ENCODE measurements at places on chromosomes 7 and 10.

DNA sequence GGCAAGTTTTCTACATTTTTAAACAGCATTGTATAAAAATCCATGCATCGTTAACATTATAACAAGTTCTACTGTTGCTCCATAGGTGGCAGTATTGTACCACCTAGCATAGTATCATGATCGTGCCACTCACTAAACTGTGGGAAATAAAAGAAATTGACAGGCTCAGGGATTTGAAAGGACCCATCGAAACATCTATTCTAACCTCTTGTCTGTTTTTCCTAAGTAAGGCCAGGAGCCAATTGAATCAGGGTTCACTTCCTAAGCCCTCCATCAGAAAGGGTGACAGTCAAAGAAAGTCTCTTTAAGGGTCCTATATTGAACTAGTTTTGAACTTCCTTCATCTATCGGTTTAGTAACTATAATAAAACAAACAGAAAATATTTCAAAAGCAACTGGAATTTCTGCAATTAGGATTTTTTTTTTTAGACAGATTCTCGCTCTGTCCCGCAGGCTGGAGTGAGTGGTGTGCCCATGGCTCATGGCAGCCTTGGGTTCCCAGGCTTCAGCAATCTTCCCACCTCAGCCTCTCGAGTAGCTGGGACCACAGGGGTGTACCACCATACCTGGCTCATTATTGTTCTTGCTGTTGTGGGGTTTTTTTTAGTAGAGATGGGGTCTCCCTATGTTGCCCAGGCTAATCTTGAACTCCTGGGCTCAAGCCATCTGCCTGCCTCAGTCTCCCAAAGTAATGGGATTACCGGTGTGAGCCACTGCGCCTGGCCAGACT lies 9.4 kb downstream of the HACD1 start:
- no peak for DNase-seq

DNA sequence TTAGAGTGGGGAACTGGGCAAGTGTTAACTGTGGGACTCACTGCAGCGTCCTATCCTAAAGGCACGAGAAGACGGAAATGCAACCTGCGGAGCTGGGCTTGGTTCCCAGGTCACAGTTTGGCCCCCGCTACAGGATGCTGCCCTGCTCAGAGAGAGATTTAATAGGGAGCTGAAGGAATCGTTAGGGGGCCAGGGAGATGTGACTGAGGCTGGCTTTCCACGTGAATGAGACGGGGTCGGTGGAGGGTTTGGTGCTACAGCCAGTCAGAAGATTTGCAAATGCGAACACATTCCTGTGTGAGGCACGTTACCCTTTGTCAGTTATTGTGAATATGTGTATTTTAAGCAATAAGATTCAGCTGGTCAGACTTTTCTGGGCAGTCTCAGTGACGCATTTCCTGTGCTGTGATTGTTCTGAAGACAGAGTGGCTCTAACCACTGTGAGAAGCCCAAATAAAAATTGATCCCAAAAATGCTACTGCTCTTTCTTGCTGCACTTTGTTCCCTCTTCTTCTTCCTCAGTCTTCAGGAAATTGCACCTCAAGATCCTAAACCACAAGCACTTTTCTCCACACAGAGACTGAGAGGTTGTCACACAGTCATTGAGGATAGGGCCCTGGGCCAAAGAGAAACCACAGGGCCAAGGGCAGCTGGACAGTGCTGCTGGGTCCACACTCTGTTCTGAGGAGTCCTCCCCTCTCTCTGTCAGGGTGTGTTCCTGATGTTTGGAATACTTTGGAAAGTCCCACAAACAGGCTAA lies 21.2 kb downstream of the CYP17A1 start:
- no peak for DNase-seq

DNA sequence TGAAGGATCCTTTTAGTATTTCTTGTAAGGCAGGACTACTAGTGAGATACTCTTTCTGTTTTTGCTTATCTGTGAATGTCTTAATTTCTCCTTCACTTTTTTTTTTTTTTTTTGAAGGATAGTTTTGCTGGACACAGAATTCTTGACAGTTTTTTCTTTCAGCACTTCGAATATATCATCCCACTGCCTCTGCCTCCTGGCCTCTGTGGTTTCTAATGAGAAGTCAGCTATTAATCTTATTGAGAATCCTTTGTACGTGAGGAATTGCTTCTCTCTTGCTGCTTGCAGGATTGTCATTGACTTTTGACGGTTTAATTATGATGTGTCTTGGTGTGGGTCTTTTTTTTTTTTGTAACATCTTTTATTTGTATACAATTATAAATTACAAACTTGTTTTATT lies 12.6 kb upstream of the WAC start:
- DNase-seq: no peak

GRCh38 chr7:92735707-92736106 lies 100.7 kb downstream of the CDK6 start:
- no peak for DNase-seq

DNA sequence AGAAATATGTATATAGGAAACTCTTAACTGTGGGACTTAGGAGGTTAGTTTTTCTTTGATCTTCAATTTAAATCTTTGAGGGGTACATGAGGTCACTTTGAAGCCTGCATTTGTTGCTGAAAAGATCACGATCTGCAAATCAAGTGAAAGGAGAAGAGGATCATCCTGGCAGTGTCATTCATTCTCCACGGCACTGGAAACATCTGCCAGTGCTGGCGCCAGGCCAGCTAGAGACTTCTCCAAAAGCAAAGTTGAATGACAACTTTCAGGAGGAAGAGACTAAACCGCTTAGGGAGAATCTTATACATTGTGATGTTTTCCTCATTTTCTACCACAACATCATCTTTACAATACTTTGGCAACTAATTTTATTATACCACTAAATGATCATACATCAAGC lies 42.5 kb downstream of the MRC1 start:
- no peak for DNase-seq

DNA sequence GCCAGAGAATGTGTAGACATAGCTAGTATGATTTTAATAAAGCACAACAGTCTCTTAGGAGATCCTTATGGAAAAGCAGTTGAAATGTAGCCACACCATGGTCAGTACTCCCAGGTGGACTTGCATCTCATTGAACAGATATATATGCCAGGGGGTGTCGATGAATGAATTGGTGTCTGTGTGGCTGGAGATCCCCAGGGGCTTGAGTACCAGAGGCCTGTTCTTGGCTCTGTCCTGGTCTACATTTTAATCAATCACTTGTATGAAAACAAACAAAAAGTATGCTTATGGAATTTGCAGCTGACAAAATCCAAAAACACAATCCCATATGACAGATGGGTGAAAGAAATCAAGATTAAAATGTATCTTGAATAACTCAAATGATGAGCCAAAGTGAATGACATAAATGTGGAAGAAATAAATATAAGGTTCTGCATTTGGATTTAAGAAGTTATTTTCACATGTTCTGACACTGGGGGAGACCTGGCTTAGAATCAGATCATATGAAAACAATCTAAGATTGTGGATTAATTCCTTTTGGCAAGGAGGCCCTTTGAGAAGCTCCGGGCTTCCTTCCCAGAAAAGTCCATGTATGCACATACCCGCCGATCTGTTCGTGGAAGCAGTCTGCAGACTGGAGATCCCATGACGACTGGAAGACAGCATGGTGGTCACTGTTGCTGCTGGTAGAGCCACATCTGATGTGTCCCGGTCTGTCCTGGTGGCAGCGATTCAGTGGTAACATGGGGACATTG lies 15.6 kb downstream of the CLEC2L start:
- no peak for DNase-seq

GRCh38 chr10:21634599-21635365 lies 100.8 kb downstream of the MLLT10 start:
- no peak for DNase-seq

- no peak for DNase-seq
These were observed 262.2 kb downstream of the ETV1 start for GRCh38 chr7:13727279-13727678.

DNA sequence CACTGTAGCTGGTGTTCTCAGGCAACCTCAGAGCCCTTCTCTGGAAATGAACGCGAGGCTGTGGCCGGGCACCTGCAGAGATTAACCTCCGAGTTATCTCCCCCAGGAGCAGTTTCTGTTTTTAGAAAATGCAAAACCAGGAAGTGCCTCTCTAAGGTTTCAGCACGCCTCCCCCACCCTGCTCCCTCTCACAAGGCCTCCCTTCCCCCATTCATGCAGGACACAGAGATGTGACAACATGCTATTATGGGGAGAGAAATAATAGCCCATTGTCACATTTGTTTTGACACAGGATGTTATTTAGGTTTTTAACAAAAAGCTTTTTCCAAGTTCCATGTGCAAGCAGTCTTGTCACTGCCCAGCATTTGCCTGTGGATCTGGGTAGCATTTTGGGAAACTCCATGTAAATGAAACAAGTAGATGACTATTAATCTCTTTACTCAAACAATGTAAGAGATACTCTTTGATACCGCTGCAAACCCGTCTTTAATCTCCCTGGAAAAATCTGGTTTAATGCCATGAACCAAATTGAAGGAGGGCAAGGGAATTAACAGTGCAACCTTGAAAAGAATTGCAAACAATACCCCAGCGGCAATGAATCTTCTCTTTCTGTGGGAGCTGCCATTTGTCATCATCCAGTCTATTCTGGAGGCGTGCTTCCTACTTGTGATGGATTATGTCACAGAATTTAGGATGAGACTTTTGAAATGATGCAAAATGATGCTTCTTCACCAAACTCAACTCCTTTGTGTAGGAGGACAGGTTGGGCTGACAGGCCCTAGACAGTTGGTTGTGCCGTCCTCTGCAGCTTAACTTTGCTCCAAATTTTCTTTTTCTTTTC lies 86.5 kb upstream of the NMT2 start:
- no peak for DNase-seq

- DNase-seq: no peak
These were observed 86.7 kb downstream of the AVL9 start for GRCh38 chr7:32582036-32582435.

GRCh38 chr10:69392481-69393000 lies 24.2 kb downstream of the TACR2 start:
- DNase-seq: peak; percentile 67

DNA sequence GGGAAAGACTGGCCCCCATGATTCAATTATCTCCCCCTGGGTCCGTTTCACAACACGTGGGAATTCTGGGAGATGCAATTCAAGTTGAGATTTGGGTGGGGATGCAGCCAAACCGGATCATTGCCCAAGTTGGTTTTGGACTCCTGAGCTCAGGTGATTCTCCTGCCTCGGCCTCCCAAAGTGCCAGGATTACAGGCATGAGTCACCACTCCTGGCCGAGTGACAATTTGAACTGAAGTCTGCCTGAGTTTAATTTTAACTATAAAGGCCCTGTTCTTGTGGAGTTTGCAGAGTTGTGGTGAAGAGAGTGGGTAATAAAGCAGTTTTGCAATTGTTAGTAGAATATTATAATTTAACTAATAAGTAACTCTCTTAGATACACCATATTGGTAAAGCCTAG lies 78.3 kb downstream of the GALNT17 start:
- no peak for DNase-seq

- DNase-seq: no peak
These were observed 134.9 kb downstream of the RAMP3 start for GRCh38 chr7:45292481-45292880.

DNA sequence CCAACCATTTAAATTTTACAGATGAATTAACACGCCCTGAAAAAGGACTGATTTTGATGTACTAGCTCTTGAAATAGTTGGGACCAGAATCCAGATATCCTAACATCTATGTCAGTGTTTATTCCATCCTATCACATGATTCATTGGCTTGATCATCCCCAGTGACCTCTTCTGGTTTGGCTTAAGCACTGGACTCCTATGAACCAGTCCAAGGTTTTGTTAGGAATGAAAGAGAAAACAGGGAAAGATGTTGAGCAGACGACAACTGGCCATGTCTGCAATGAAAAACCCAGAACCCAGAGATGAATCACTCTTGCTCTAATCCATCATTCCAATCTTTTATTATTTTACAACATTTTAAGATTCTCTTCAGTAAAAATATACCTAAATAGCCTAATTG lies 1080.9 kb downstream of the SORCS1 start:
- DNase-seq: no peak

DNA sequence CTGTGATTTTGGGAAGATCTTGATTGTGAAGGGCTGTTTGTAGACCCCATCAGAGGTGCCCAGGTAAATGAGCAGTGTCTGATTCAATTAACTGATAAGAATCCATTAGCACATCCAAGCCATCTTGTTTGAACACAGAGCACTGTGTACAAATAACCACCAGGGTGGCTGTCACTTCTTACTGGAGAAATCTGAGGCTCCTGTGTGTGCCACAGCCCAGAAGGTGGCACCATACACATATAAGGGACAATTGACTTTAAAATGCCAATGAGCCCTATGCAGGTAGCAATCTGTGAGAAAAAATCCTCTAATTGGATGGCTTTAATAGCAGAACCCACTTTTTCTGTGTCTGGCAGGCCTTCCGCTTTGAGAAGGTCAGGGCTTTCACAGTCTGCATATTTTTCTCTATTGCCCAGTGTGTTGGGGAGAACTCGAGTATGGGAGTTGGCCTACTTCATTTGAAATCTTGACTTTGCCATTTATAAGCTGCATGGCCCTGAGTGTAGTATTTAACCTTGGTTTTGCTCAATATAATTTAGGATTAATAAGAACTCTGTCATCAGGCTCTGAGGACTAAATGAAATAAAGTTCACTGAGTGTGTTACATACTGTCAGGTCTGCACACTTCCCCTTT lies 517.4 kb downstream of the CCSER2 start:
- DNase-seq: no peak

DNA sequence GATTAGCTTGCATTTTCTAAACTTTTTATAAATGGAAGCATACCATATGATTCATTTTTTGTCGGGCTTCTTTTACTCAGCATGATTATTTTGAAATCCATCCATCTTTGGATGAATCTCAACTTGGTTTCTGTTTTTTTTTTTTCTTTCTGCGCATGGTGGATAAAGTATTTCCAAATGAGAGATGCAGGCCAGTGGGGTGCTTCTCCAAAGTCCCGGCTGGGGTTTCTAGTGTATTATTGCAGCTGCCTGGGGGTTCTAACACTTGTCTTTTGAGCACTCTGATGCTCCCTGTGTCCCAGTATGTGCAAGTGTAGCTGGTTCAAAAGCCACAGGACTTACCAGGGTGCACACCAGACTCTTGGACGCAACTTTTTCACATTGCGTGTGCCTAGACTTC lies 70.9 kb upstream of the LOXL4 start:
- no peak for DNase-seq

GRCh38 chr7:77330169-77330882 lies 85.8 kb downstream of the GSAP start:
- no peak for DNase-seq

- no peak for DNase-seq
These were observed 69.6 kb downstream of the VPS50 start for GRCh38 chr7:93301736-93302135.

Measured in left renal cortex interstitium (tissue), 4 donors.